Spleen (tissue), 13 donors: ENCODE measurements at places on chromosomes 16 and 17.

GRCh38 chr17:59451706-59452105, 113.7 kb upstream of the DHX40 start:
- no peak overlapping the region for H3K27ac ChIP-seq
- no peak overlapping the region for H3K4me3 ChIP-seq
- H3K36me3 ChIP-seq: no peaks in the 10 kb centered on the region
- H3K27me3 ChIP-seq: no peaks in the 10 kb centered on the region

DNA sequence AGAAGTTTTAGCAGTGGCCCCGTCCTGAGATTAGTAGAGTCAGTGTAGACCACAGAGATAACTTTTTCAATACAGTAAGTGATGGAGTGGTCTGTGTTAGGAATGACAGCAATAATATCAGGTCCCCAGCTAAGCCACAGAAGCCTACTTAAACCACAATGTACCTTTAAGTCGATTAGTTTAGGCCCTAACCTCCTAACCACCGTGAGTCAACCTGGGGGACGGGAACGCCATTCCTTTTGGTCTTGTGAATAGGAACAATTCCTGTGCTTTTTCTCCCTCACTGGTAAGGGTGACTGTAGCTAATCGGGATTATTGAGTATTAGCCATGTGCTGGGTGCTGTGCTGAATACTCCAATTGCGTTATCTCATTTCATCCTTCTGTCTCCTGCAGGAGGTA, 14.0 kb downstream of the YPEL2 start:
- H3K4me3 ChIP-seq: no peak overlapping the region
- H3K27me3 ChIP-seq: no peaks in the 10 kb centered on the region
- no peak overlapping the region for H3K27ac ChIP-seq
- H3K4me1 ChIP-seq: peaks cover 26% of the 10 kb centered on the region

DNA sequence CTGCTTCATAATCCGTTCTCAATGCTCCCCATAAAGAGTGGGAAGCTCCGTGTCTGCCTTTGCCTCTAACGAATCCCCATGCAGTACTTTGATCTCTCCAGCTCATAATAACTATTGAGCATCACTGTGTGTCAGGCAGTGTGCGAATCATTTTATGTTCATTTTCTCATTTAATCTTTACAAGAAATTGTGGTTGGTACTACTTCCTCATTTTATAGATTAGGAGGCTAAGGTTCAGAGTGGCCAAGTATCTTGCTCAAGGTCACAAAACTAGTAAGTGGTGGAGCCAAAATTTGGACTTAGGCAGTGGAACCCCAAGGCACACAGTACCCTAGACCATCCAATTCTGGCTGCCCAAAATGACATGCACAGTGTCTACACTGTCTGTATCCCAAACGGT, 44.8 kb downstream of the ABCC12 start:
- H3K4me1 ChIP-seq: no peaks in the 10 kb centered on the region
- no peak overlapping the region for H3K27ac ChIP-seq
- DNase-seq: no peak
- H3K4me3 ChIP-seq: no peak overlapping the region
- H3K27me3 ChIP-seq: no peaks in the 10 kb centered on the region

DNA sequence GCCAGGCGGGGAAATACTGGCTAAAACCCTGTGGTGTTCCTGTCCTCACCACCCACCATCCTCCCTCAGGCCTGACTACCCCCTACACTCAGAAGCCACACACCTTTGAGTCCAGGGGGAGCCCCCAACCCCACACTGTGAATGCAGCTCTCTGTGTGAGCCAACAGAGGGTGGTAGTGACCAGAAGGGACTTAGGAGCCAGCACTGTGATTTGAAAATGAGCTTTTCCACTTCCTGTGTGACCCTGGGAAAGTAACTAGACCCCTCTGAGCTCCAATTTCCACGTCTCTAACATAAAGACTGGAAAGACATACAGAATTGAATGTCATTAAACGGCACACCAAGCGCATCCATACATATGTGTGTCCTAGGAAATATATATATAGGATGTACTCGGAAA, 58.7 kb downstream of the SDK2 start:
- H3K4me3 ChIP-seq: no peak overlapping the region

DNA sequence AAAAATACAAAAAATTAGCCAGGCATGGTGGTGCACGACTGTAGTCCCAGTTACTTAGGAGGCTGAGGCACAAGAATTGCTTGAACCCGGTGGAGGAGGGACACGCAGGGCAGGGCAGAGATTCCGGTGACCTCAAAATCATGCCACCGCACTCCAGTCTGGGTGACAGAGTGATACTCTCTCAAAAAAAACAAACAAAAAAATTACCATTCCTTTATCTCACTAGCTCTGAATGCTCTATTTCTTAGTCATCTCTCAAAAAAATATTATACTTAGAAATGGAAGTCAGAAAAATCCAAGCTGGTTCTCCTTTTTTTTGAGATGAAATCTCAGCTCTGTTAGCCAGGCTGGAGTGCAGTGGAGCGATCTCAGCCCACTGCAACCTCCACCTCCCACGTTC, 40.8 kb downstream of the SPOP start:
- peaks cover 49% of the 10 kb centered on the region for H3K4me1 ChIP-seq
- no peaks in the 10 kb centered on the region for H3K27me3 ChIP-seq
- H3K4me3 ChIP-seq: no peak overlapping the region
- H3K27ac ChIP-seq: no peak overlapping the region
- no peak for DNase-seq
- no peaks in the 10 kb centered on the region for H3K36me3 ChIP-seq

- H3K4me1 ChIP-seq: peaks cover 44% of the 10 kb centered on the region
- DNase-seq: peak; percentile 74
- peak within 1 kb of the TSS; percentile 50 for H3K4me3 ChIP-seq
- peak within 1 kb of the TSS; percentile 81 for H3K27ac ChIP-seq
These were observed at the start of gene TBX2 for GRCh38 chr17:61399131-61400065. Gene TBX2 (plus strand): TSS chr17:61399843. CDS start chr17:61400177, 334 bp downstream.

GRCh38 chr16:22815863-22816262, 1.9 kb downstream of the HS3ST2 start:
- peaks cover 20% of the 10 kb centered on the region for H3K4me1 ChIP-seq
- H3K27me3 ChIP-seq: no peaks in the 10 kb centered on the region
- no peak for DNase-seq

- no peaks in the 10 kb centered on the region for H3K27me3 ChIP-seq
- H3K27ac ChIP-seq: no peak overlapping the region
- peaks cover 24% of the 10 kb centered on the region for H3K4me1 ChIP-seq
- H3K36me3 ChIP-seq: peaks cover 62% of the 10 kb centered on the region
- no peak for DNase-seq
- H3K4me3 ChIP-seq: no peak overlapping the region
These were observed 3.9 kb downstream of the TRPV2 start for GRCh38 chr17:16419074-16419928.

GRCh38 chr17:8192070-8192815, 2.3 kb upstream of the BORCS6 start:
- peak overlapping the region; percentile 96 for H3K27ac ChIP-seq
- peaks cover 53% of the 10 kb centered on the region for H3K4me1 ChIP-seq
- no peak for DNase-seq
- H3K27me3 ChIP-seq: no peaks in the 10 kb centered on the region
- no peaks in the 10 kb centered on the region for H3K36me3 ChIP-seq

GRCh38 chr17:28118362-28118761, 75.9 kb downstream of the NLK start:
- DNase-seq: no peak
- H3K27me3 ChIP-seq: no peaks in the 10 kb centered on the region
- H3K4me1 ChIP-seq: peaks cover 35% of the 10 kb centered on the region
- H3K27ac ChIP-seq: peak overlapping the region; percentile 70
- H3K4me3 ChIP-seq: peak overlapping the region; percentile 3

DNA sequence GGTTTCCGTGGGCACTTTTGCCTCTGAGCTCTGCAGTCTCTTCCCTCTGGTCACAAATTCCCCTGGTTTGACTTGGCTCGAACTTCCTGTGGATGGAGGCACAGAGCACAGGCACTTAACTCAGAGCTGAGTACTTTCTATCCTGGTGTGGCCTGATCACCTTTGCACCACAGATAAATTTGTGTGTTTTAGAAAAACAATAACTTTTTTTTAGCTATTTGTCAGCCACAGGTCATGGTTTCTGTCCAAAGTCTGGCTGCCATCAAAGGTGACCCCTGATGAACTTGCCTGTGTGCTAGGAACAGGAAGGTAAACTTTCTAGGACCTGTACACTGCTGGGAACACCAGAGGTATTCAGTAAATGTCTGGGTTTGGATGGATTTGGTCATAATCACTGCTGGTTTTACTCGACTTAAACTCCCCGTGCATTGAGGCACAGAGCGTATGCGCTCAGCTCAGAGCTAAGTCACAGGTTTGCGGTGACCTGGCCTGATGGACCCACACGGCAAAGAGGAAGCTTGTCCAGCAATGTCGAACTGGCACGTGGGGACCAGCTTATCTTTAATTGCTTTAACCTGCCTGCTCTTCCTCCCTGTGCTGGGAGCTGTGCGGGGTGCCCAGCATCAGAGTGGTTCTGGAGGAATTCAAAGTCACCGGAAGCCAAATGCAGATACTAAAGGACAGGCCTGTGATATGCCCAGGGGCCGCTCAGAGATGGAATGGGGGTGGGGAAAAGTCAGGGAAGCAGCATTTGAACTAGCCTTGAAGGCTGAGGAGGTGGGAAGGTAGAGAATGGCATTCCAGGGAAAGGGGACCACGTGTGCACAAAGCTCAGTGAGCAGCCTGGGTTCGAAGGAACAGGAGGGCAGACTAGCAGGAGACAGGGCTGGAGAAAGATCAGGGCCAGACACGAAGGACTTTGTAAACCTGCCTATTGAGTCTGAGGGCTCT, 12.9 kb downstream of the SLC13A5 start:
- no peak overlapping the region for H3K27ac ChIP-seq
- peaks cover 12% of the 10 kb centered on the region for H3K27me3 ChIP-seq
- no peak for DNase-seq
- no peak overlapping the region for H3K4me3 ChIP-seq

- no peak for DNase-seq
- no peak overlapping the region for H3K27ac ChIP-seq
- H3K36me3 ChIP-seq: peaks cover 75% of the 10 kb centered on the region
These were observed 21.6 kb downstream of the CTU2 start for GRCh38 chr16:88727871-88728270.

- H3K4me1 ChIP-seq: peaks cover 7% of the 10 kb centered on the region
- no peaks in the 10 kb centered on the region for H3K36me3 ChIP-seq
- H3K27ac ChIP-seq: no peak overlapping the region
- peak; percentile 94 for DNase-seq
- peak overlapping the region; percentile 55 for H3K4me3 ChIP-seq
These were observed 40.8 kb downstream of the METRNL start for GRCh38 chr17:83119987-83120864.

GRCh38 chr16:47061204-47061603, 82.5 kb downstream of the NETO2 start:
- peak; percentile 48 for DNase-seq
- H3K4me3 ChIP-seq: no peak overlapping the region
- no peaks in the 10 kb centered on the region for H3K4me1 ChIP-seq

DNA sequence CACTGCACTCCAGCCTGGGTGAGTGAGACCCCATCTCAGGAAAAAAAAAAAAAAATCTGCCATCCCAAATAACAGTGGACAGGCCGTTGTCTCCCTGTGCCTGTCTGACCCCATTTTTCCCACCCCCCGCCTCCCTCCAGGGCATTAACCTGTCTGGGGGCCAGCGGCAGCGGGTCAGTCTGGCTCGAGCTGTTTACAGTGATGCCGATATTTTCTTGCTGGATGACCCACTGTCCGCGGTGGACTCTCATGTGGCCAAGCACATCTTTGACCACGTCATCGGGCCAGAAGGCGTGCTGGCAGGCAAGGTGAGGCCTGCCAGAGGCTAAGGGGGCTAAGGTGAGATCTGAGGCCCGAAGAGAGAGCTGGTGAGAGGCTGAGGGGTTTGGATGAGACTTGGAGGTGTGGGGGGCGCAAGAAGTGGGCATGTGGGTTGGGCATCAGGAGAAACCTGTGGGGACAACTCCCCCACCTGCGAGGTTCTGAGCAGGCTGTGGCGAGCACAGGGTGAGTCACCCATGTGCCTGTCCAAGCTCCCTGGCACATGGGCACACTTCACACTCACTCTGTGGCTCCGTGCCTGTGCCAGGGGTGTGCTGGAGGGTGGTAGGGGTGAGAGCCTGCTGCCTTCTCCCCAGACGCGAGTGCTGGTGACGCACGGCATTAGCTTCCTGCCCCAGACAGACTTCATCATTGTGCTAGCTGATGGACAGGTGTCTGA, 34.7 kb downstream of the ANKRD40 start:
- H3K4me3 ChIP-seq: no peak overlapping the region
- peak; percentile 63 for DNase-seq
- H3K36me3 ChIP-seq: no peaks in the 10 kb centered on the region
- H3K27me3 ChIP-seq: no peaks in the 10 kb centered on the region
- no peaks in the 10 kb centered on the region for H3K4me1 ChIP-seq

GRCh38 chr16:79407461-79408135, 192.9 kb downstream of the MAF start:
- no peak for DNase-seq
- no peaks in the 10 kb centered on the region for H3K36me3 ChIP-seq
- H3K4me3 ChIP-seq: no peak overlapping the region
- no peaks in the 10 kb centered on the region for H3K4me1 ChIP-seq
- no peaks in the 10 kb centered on the region for H3K27me3 ChIP-seq
- no peak overlapping the region for H3K27ac ChIP-seq

DNA sequence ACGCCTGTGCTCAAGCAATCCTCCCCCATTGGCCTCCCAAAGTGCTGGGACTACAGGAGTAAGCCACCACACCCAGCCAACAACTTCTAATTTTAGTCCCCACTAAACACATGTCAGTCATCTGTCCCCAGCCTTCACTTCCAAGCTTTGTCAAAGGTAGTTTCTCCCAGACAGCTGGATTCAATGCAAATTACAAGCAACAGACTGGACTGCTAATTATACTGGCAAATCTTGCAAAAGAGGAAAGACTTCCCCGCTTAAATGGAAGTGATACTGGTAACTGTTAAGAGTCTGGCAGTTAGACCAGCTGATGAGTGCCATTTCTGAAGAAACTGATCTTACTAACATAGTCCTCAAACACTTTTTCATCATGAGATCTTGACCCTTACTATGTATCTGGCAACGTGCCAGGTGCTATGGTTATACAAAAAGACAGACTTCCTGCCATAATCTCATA, 8.2 kb upstream of the GGA2 start:
- H3K27ac ChIP-seq: peak overlapping the region; percentile 1
- no peak for DNase-seq
- peaks cover 24% of the 10 kb centered on the region for H3K4me1 ChIP-seq
- no peak overlapping the region for H3K4me3 ChIP-seq
- H3K36me3 ChIP-seq: no peaks in the 10 kb centered on the region

GRCh38 chr17:58278661-58279015, 2.1 kb downstream of the MPO start:
- DNase-seq: no peak
- H3K4me3 ChIP-seq: no peak overlapping the region
- H3K4me1 ChIP-seq: peaks cover 31% of the 10 kb centered on the region

- H3K4me3 ChIP-seq: no peak overlapping the region
- no peaks in the 10 kb centered on the region for H3K27me3 ChIP-seq
- H3K4me1 ChIP-seq: peaks cover 54% of the 10 kb centered on the region
- H3K27ac ChIP-seq: no peak overlapping the region
- H3K36me3 ChIP-seq: no peaks in the 10 kb centered on the region
These were observed 34.9 kb downstream of the UBE2G1 start for GRCh38 chr17:4331614-4332013.

- H3K27ac ChIP-seq: no peak overlapping the region
- H3K27me3 ChIP-seq: peaks cover 48% of the 10 kb centered on the region
- no peaks in the 10 kb centered on the region for H3K36me3 ChIP-seq
- peaks cover 28% of the 10 kb centered on the region for H3K4me1 ChIP-seq
These were observed 1.9 kb downstream of the GLIS2 start for GRCh38 chr16:4317532-4318450.

GRCh38 chr17:72660274-72661115, 432.0 kb downstream of the SLC39A11 start:
- H3K27ac ChIP-seq: no peak overlapping the region
- no peaks in the 10 kb centered on the region for H3K4me1 ChIP-seq
- no peaks in the 10 kb centered on the region for H3K27me3 ChIP-seq
- no peaks in the 10 kb centered on the region for H3K36me3 ChIP-seq
- no peak for DNase-seq
- H3K4me3 ChIP-seq: no peak overlapping the region

GRCh38 chr17:80424878-80425765, 10.2 kb downstream of the ENDOV start:
- no peaks in the 10 kb centered on the region for H3K36me3 ChIP-seq
- H3K4me3 ChIP-seq: no peak overlapping the region
- no peaks in the 10 kb centered on the region for H3K27me3 ChIP-seq
